Fibroblast of villous mesenchyme (primary cell): ENCODE measurements at places on chromosomes 3 and 15.
A peak's percentile ranks its signal among the peaks of the same experiment; 100 is the strongest.

DNA sequence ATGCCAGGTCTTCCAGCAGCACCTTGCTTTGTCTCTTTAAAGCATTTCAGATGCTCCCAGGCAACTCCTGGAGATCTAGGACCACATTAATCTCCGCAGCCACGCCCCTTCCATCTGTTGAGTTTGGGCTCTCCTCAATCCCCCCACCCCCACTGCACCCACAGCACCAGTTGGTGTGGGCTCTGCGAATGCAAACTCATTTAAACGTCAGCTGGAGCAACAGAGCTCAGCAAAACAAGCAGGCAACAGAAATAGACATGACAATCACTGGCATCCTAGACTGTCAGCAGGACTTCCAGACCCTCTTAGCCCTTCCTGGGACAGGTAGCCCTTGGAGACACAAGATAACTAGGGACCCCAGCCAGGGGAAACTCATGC is 106.9 kb downstream of the LSM3 start:
- no peak for DNase-seq

DNA sequence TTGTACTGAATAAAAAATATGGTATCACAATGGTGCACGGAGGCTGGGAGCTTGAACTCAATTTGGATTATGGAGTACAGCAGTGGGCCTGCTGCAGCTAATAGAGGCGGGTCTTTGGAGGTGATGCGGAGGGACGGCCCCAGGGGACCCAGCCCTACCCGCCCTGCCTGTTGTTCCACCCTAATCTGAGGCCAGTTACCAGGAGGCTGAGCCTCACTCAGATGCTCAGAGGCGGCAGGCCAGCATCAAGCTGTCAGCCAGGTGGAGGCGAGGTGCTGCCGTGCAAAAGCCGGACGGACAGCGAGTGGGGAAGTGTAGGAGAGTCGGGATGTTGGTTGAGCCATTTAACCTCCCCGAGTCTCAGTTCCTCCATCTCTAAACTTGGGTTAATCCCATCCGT is 218.5 kb upstream of the RGMA start:
- DNase-seq, result no peak

GRCh38 chr3:46314517-46314916 is 39.4 kb upstream of the CCR2 start:
- no peak for DNase-seq

- no peak for DNase-seq
Observed at GRCh38 chr3:66507423-66508260, 6.8 kb upstream of the LRIG1 start.

DNA sequence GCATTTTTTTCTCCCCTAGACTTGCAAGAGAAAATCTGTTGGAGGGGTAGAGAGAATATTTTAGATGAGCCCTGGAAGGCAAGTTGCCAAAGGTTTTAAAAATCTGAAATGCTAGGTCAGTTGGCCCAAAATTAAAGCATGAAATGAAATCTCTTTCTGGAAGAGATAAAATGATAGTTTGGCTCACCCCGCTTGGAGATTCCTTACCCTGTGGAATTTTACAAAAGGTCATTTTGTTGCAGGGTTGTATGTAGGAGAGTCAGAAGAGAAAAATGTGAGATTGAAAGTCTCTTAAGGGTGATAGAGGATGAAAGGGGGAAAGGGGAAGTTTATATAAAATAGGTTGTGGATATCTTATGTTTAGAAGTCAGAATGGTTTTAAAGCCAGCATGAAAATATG is 277.8 kb downstream of the CD47 start:
- peak; percentile 34 for DNase-seq

DNA sequence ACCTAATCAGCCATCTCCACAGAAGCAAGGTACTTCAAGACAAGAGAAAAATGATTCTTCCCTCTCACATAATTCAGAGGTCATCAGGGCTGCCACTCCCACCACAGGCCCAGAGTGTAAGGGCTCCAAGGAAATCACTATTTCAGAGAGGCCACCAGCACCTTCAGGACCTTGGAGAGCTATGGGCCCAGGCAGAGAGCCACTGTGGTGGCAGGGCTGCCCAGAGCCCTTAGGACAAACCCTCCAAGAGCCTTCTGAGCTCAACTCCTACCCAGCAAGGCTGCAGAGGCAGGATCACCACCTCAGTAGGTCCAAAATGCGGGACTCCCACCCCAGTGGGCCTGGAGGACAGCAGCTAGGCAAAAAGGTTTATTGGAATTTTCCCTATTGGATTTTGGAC is 17.9 kb upstream of the FAN1 start:
- DNase-seq, result peak; percentile 26

DNA sequence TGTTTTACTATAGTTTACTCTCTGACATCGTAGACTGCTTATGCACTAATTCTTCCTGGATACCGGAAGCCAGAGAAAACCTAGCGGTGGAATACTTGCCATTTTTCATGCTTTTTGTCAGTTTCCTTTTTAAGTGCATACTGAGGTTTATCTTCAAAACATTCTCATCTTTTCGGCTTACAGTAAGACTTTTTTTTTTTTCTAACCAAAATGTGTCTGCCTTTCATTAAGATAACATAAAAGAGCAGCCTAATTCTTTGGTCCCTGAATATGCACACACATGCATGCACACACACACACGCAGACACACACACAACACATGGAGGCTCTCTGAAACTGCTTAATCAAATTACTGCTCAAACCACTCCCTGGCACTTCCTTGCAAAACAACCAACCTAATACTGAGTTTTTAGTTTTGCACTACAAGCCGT is 1.3 kb downstream of the ZNF445 start:
- DNase-seq, result peak; percentile 69

DNA sequence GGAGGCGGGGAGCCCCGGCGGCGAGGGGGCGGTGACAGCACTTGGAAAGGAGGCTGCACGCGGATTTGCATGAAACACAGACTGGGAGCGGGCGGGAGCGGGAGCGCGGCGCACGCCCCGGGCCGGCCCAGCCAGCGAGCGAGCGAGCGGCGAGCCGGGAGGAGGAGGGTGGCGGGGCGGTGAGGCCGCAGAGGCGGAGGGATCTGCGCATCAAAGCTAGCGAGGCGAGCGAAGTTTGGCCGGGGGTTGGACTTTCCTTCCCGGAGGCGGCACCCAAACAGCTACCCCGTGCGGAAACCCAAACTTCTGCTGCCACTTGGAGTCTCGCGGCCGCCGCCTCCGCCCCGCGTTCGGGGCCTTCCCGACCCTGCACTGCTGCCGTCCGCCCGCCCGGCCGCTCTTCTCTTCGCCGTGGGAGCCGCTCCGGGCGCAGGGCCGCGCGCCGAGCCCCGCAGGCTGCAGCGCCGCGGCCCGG is at the start of gene SMAD3:
Gene SMAD3, plus strand, starts transcription at position 72 of the 475 bp plus-strand sequence. CDS start 553 bp downstream, outside the sequence.
- peak; percentile 96 for DNase-seq

- peak; percentile 41 for DNase-seq
Observed at GRCh38 chr3:116140100-116140689, 305.1 kb downstream of the LSAMP start.

GRCh38 chr3:184284696-184285095 is 8.9 kb downstream of the ECE2 start:
- peak; percentile 67 for DNase-seq

GRCh38 chr15:66452420-66452819 is 45.1 kb downstream of the SNAPC5 start:
- DNase-seq, result no peak

GRCh38 chr3:58999134-58999773 is 50.6 kb downstream of the CFAP20DC start:
- DNase-seq, result no peak

- DNase-seq, result peak; percentile 84
Observed at GRCh38 chr3:147298511-147298982, 107.8 kb downstream of the ZIC4 start.

DNA sequence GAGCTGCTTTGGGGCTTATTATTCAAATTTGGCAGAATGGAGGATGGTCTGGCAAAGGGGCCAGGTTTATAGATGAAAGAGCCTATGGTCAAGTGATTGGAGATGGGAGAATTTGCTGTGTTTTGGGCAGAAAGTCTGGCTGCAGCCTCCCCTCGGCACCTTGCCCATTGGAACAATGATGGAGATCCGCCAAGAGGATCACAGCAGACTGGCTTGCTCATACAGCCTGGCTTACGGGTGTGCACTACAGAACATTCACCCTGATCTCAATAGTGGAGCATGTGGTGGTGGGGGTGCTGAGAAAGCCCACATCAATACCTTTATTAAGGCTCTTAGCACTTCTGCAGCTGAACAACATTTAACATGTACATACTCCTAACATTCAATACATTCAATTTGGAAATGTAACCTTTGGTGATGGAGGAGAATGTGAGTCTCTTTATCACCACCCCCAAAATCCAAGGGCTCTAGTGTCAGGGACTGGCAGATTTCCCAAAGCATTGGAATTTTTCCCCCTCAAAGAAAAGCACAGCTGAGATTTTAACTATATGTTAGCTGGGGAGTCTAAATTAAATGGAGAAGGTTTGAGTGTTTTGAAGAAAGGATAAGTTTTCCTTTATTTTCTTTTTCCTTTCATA is 118.4 kb upstream of the TMC3 start:
- DNase-seq, result peak; percentile 6

GRCh38 chr3:127652246-127652995 is 20.3 kb upstream of the ABTB1 start:
- DNase-seq, result peak; percentile 66

DNA sequence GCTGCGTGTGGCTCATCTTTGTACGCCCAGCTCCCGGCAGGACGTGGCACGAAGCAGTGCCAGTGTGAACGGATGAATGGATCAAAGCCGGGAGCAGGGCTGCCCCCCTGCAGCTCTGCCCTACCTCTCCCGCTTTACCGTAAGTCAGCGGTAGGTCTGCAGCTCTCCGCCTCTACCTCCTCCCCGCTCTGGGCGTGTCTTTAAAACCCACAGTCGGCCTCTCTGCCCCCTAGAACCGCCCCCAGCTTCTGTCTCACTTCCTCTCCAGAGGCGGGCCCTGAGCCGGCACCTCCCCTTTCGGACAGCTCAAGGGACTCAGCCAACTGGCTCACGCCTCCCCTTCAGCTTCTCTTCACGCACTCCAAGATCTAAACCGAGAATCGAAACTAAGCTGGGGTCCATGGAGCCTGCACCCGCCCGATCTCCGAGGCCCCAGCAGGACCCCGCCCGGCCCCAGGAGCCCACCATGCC is at the start of gene PML:
Gene PML, plus strand, starts transcription at position 304 of the 471 bp plus-strand sequence. Its CDS starts 97 bp downstream, at position 401.
- peak; percentile 97 for DNase-seq

DNA sequence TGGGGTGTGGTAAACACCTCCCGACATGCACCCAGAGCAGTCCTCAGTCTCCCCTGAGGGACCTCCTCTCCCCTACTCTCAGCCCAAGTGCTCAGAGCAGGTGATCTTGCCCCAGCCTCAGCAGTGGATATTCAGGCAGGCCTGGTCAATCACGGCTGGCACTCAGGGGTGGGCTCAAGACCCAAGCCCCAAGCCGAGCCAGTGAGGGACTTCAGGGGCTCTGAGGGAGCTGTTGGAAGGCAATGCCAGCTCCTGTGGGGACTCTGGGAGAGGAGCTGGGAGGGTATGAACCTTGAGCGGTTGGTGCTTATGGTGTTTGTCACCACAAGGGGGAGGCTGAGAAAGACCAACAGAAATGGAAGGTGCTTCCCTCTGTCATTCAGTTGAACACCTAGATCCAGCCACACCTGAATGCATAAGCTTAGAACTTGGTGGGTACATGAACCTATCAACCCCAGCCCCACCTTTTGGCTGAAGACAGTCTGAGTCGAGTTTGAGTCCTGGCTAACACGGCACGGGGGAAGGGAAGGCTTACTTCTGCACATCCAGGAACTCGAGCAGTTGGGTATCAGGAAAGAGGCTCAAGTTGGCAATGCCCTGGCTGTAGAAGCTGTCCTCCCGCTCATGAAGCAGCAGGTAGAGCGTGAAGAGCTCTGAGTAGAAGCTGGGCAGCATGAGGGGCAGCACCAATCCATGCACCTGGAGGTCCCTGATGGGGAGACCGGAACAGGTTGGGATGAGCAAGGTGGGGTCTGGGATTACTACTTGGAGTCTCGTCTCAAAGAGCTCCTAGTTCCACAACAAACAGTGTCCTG is 19.2 kb downstream of the ALS2CL start:
- no peak for DNase-seq

DNA sequence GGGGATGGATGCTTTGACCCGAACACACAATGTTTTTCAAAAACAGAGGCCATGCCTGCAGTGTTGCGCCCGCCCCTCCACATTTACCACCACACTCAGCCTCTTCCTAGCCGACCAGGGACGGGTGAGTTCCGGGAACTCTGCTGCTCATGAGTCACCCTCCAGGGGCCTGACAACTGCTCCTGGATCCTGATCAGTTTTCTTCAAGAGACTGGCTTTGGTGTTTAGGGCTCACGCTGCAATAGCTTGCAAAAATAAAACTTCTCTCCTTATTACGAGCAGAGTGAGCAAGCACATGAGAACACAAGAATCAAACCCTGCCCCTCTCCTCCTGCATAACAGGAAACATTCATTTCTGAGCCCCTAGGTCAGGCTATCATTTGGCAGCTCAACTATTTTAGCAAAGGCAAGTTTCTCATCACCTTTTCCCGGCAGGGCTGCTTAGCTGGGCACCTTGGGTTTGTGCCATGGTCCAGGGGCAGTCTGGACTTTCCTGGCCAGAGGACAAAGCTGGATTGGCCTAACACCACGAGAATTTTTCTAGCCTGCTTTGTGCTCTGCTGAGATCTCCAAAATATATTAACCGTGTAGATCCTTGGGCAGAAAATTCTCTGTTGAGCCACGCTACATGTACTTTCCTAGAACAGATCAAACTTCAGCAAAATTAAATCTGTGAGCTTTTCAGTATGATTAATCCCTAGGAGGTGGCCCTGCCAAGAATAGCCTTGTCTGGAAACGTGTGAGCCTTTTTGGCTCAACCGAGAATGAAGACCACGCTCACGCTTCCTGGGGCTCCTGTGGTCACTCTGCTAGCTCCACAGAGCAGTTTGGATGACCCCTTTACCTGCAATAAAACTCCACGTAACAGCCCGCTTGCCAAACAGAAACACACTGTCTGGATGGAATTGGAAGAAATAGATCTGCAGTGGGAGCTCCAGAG is 52.7 kb upstream of the SPATA12 start:
- DNase-seq, result peak; percentile 88

DNA sequence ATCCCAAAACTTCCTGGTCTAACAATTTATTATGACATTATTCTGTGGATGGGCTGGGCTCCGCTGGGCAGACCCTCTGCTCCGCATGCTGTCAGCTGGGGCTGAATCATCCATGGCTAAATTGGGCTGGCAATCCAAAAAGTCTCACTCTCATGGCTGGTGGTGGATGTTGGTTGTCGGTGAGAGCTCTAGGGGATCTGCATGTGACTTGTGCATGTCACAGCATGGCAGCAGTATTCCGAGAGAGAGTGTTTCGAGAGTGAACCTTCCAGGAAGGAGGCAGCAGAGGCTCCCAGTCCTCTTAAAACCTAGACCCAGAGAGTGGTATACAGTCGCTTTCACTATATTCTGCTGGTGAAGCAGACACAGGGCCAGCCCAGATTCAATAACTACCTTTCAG is 9.9 kb downstream of the RARB start:
- DNase-seq, result no peak

DNA sequence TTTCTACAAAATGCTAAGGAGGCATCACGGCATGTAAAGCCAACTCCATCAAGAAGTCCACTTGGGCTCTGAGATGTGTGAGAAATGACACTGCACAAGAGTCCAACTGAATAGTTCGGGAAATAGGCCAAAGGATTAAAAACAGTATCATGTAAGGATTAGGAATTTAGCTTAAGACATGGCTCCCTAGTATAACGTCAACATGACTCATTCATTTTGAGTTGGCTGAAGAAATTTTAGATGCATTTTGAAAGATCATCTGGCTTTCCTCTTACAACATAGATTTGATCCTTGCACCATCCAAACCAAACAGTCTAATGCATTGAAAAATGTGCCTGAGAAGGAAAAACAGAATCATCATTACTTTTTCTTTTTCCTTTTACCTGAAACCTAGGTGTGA is 109.3 kb upstream of the MME start:
- DNase-seq, result peak; percentile 98
